Hindlimb muscle (tissue), 1 donor: ENCODE measurements at places on chromosomes 7 and 10.
A peak's percentile ranks its signal among the peaks of the same experiment; 100 is the strongest.

DNA sequence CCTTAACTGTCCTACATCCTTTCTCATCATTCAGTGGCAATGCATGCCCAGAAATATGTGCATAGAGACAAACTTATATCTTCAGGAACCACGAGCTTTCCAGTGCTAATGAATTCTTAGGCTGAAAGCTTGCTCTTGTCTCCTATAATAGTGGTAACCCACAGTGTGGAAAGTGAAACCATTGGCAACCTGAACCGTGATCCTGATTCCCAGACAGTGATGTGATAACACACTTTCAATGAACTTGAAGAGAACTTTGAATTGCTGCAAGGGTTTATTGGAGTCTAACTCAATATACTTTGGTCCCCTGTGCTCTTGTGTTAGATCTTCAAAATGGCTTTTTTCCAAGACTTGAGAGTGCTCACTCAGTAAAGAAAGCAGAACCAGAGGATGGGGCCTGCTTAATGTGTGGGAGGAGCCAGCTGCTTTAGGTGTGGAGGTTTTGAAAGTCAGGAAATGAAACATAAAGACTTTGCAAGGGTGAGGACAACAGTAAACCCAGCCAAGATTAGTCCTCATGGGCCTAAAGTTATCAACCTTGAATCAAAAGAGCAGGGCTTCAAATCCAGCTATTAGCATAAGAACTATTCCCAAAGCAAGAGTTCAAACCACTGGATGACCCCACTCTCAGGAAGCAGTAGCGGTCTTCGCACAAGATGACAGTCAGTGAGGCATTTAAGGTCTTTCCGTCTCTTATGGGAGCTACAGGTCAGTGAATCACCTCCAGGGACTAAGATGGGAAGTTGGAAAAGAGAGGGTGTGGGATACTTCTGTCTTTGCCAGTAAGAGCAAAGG lies 332.4 kb upstream of the NRP1 start:
- no peak for DNase-seq

GRCh38 chr10:106967452-106967851 lies 197.1 kb downstream of the SORCS1 start:
- no peak for DNase-seq

DNA sequence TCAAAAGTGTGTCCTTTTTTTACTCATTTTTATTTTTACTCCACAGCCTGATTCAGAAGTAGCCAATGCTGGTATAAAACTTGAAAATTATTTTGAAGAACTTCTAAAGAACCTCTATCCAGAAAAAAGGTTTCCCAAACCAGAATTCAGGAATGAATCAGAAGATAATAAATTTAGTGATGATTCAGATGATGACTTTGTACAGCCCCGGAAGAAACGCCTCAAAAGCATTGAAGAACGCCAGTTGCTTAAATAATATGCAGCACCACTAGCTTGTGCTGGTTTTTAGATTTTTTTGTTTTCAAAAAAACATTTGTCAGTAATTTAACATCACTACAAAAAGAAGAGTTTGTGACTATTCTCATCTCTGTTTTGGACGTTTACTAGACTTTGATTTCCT lies 116.5 kb downstream of the SVOPL start:
- DNase-seq, result no peak

DNA sequence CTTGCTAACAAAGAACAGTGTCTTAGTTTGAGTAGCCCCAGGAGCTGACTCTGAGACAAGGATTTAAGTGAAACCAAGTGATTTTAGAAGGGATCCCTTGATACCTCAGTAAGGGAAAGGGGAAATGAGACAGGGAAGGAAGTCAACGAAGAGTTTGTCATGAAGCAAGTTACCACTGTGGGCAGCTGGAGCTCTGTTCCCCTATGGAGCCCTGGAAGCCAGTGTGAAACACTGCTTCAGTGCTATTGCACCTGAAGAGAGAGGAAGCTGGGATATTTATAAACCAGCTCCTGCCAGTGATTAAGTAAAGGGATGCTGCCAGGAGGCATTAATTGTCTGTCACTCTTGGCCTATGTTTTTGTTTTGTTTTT lies 58.9 kb upstream of the WAPL start:
- DNase-seq, result peak; percentile 4

DNA sequence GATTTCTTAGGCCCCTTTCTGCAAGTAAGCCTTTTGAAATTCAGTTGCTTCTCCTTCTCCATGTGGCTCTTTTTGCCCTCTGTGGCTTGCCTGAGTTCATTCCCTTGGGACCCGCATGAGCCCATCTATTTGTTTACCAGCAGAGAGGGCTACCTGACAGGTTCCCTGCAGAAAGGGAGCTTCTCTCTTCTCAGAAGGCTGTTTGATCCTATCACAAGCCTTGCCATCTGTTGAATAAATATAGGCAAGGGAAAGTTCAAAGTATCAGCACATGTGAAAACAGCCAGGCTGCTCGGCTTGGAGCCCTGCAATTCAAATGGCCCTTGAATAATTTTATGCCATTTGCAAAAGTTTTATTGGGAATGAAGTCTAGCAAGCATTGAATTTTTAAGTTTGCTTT lies 720.2 kb upstream of the FZD8 start:
- DNase-seq, result no peak

- DNase-seq, result no peak
Observed at GRCh38 chr7:47873762-47874161, 74.5 kb downstream of the PKD1L1 start.

GRCh38 chr7:154451480-154452457 lies 399.6 kb downstream of the DPP6 start:
- peak; percentile 34 for DNase-seq

- DNase-seq, result no peak
Observed at GRCh38 chr10:13809427-13809826, 222.7 kb downstream of the PRPF18 start.

- DNase-seq, result no peak
Observed at GRCh38 chr10:128001849-128002248, 94.9 kb downstream of the PTPRE start.

GRCh38 chr10:100972115-100972903 lies 3.0 kb downstream of the SEMA4G start:
- DNase-seq, result no peak

DNA sequence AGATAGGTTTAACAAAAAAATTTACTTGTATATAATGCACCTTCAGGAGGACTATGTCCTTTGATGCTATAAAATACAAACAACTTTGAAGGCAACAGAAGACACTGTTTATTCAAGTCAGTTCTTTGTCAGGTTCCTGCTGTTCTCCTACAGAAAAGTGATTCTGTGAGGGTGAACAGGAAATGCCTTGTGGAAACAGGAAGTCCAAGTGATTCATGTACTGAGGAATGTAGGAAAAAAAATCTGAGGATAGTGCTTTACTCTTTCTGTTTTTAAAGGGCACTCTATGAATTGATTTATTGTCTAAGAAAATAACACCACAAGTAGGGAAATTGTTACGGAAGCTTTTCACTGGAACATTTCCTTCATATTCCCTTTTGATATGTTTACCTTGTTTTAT lies 171.9 kb downstream of the HDAC9 start:
- no peak for DNase-seq

DNA sequence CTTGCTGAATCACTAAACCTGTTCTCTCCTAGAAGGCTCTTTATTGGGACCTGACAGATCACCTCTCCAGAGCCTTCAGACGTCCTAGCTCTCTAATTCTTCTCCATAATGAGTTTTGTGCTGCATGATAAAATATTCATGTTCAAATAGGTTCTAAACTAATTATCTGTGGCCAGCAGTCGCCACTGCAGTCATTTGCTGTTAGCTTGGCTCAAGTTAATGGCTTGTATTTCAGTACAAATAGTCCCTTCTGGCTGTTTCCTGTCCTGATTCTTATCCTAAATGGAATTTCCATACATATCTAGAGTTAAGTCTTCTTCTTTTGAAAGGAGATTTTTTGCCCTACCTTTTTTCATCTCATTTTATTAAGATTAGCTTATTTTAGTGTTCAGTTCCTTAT lies 303.2 kb downstream of the EXOC4 start:
- DNase-seq, result no peak

GRCh38 chr7:99000904-99001465 lies 122.7 kb downstream of the TRRAP start:
- DNase-seq, result no peak

GRCh38 chr7:3551536-3551935 lies 250.5 kb downstream of the SDK1 start:
- DNase-seq, result no peak

- no peak for DNase-seq
Observed at GRCh38 chr10:32692174-32692573, 246.2 kb downstream of the CCDC7 start.
